ENCODE measurements at places on chromosomes 11 and 22.

GRCh38 chr22:45548247-45548840, 45.7 kb downstream of the FBLN1 start:
- ATAC-seq: no peak

DNA sequence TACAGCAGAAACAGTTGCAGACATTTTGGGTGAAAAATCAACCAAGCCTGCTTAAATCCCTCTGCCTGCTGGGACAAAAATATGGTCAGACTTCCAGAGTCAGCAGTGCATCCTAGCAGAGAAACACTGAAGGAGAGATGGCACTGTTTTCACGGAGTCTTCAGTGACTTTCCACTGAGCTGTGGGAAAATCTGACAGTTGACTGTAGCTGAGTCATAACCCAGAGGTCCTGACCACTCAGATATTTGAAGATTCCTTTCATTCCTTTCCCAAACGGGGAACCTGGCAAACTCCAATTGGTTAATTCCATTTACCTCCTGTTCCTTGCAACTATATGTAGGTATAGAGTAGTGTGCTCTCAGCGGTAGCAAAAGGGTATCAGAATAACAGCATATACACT, 20.9 kb upstream of the UPB1 start:
- ATAC-seq: no peak

DNA sequence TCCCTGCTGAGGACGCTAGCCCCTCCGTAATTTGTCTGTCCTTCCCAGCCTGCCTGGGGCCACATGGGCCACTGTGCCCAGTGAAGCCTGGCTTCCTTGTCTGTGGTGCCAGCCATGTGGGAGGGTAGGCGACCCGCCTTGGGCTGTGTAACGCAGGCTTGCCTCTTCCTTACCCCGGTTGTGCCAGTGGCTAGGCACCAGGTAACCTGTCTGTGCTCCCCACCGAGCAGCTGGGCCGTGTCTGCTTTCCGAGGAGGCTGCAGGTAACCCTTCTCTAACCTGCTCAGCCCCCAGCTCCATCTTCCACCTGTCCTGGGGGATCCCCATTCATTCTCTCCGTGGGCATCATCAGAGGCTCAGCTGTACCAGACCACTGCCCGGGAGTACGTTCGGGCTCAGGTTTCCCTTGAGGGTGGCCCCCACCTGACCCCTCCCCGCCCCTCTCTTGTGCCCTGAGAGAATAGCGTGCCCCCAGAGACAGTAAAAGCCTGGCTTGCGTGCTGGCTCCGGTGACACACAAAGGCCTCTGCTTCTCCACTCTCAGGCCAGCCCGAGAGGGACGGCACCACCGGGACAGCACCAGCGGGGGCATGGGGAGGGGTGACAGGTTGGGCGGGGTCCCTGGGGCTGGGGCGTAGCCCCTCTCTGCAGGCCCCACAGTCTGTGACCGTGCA, 79.1 kb downstream of the CDKN1C start:
- ATAC-seq: no peak

DNA sequence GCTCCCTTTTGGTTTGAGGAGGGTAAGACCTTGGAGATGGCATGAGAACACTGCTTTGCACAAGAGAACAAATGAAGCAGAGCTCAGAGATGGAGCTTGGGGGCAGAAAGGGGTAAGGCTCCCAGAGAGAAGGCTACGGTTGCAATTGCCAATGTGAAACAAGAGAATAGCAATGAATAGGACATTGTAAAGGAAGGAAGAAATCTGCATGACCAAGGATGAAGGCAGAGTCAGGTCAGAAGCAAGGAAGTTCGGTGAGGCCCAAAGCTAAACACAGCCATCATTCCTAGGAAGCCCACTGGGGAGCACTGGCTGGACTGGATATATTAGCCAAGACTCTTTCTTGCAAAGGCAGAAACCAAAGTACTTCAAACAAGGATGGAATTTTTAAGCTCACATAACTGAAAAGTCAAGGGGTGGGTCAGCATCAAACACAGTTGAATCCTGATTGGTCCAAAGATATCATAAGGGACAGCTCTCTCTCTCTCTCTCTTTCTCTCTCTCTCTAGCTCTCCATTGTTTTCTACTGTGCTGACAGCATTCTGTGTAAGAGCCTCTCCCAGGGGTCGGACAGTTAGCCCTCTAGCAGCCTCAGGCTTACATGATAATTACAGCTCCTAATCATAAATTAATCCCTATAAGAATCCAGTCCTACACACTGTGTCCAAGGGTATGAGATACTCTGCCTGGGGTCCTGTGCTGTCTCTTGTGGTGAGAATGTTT, 484.3 kb downstream of the SOX6 start:
- ATAC-seq: no peak

- peak; percentile 3 for ATAC-seq
Observed at GRCh38 chr11:9459667-9460321, 1.0 kb upstream of the ZNF143 start.

DNA sequence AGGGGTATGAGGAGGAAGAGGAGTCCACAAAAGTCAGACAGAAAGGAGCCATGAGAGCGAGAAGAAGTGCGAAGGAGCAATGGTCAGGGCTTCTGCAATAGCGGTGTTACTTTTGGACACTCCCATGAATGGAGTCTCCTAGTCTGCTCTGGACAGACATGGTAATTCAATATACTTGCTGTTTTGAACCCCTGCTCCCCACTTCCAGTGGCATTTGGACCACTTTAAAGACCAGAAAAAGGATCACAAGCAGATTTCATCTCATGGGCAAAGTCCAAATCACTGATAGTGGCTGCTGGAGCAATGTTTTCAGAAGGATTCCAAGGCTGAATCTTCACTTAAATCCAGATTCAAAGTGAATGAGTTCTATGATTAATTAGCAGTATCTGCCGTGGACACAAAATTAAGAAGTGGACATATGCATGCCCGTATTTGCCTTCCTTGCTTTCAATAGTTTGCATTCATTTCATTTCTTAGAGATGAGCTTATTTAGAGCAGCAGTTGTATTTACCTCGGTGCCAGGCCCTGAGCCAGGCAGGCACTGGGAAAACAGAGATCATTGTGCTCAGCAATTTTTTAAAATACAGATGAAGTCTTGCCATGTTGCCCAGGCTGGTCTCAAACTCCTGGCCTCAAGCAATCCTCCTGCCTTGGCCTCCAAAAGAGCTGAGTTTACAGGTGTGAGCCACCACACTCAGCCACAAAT, 72.0 kb downstream of the SLC1A2 start:
- no peak for ATAC-seq

DNA sequence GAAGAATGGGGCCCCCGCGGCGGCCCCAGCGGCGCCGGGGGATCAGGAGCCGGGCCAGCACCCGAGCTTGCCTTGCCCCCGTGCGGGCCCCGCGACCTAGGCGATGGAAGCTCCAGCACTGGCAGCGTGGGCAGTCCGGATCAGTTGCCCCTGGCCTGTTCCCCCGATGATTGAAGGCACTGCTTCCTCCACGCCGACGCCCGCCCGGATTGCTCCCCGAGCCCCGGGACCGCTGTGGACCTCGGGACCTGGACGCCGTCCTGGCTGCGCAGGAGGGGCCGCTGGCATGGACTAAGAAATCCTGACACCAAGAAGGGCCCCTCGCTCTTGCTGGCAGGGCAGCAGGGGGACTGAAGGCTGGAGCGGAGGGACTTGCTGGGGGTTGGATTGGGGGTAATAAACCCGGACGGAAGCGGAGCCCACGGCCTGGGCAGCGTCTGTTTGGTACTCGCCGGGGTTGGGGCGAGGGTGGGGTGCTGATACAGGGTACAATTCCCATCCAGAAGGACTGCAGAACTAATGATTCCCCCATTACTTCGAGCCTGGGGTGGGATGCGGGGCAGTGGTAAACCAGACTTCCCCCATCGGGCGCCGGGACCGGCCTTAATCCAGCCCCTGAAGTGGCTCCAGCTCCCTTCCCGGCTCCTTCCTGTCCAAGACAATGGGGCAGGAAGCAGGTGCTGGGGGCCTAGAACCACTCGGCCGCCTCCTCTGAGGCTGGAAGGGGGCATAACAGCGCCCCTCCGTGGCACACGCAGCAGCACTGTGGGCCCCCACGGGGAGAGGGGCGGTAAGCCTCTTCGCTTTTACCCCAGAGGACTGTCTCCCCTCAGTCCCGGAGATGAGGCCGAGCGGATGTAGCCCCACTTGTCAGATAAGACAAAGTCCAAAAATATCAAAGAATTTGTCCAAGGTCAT, 1.0 kb downstream of the CCDC85B start:
- ATAC-seq: no peak

DNA sequence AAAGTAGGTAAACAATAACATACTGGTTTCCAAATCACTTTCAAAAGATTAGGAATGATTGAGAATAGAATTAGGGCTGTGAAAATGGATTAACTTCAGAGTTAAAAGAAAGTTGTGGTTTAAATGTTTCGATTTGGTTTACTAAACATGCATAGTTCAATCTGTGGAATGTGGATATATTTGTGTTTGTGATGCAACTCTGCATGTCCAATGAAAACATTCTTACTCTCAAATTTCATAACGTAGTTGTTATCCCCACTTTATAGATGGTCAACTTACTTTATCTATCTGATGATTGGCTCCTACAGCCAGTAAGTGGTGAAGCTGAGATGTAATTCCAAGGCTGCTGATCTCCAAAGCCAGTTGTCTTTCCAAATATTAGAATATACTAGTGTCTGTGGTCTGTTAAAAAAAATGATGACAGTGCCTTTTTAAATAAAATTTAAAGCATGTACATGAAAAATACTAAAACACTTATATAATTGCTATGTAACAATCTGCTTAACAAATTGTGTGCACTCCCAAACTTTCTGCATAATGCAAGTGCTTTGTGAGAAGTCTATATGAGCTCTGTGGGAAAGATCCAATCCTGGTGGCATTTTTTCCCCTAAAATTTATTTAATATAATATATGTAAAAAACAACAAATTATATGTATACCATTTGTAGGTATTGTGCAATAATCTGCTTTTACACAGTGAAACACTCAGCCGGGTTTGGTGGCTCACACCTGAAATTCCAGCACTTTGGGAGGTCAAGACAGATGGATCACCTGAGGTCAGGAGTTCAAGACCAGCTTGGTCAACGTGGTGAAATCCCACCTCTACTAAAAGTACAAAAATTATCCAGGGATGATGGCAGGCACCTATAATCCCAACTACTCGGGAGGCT, 9.7 kb upstream of the SIK3 start:
- no peak for ATAC-seq

GRCh38 chr11:131307506-131307905, 62.9 kb upstream of the NTM start:
- ATAC-seq: no peak

DNA sequence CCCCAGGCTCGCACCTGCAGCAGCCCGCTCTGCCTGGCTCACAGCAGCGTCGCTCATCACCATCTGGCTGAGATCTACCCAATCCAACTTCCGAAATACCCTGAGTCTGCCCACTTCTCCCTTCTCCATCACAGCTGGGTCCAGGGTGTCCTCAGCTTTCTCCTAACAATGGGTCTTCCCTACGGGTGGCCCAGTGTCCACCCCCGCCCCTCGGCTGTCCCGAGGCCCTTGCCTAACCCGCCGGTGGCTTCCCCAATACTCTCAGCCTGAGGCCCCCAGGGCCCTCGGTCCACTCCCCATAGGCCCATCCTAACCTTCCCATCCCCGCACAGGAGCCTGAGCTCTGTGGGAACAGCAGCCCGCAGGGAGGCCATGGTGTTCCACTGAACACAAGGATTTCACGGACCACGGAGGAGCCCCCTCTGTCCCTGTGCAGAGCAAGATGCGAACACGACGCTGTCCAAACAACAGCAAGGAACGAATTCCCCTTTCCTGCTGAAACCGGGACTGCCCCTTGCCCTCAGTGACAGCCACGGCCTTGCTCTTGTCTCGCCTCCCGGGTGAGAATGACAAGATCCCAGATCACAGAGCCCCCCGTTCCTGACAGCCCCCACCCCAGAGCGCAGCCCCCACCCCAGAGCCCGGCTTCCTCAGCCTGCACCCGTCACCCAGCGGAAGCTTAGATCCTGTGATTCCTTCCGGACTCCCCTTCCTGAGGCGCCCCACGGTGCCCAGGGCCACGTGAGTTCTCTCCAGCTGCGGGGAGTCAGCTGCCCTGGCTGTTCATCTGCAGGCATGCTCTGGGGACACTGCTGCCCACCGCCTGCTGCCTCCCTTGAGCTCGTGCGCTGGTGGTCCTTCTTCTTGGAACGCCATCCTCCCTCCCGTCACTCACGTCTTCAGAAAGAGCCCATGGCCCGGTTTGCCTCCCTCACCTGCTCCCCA, 48.8 kb upstream of the CARS1 start:
- ATAC-seq: no peak

- no peak for ATAC-seq
Observed at GRCh38 chr11:128180441-128181087, 406.8 kb downstream of the ETS1 start.

GRCh38 chr11:120798854-120799253, 225.0 kb upstream of the TBCEL start:
- no peak for ATAC-seq

DNA sequence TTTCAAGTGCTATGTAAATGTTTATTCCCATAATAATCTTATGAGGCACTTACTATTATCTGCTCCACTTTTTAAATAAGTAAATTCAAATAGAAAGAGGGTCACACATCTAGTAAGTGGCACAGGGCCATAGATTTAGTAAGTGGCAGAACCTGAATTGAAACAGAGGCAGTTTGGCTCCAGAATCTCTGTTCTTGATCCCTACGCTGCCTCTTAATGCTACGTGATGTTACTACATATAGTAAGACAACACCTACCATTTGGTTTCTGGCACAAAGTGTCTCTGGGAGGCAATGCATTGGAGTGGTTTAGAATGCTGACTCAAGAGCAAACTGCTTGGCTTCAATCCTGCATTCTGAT, 1018.3 kb downstream of the DLG2 start:
- ATAC-seq: no peak

GRCh38 chr22:19080853-19081252, 41.4 kb downstream of the DGCR2 start:
- ATAC-seq: no peak

DNA sequence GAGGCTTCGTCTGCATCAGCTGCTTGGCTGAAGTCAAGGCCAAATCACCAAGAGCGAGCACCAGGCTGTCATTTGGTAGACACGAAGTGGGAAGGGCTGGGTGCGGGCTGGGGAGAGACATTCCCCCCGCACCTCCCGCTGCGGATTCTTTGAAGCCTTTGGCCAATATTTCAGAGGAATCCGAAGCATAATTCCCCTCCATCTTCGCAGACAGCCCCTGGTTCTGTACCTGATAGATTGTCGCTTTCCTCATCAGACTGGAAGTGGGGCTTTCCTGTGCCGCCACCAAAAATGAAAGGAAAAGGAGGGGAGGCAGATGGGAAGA, 15.3 kb downstream of the BLID start:
- no peak for ATAC-seq

DNA sequence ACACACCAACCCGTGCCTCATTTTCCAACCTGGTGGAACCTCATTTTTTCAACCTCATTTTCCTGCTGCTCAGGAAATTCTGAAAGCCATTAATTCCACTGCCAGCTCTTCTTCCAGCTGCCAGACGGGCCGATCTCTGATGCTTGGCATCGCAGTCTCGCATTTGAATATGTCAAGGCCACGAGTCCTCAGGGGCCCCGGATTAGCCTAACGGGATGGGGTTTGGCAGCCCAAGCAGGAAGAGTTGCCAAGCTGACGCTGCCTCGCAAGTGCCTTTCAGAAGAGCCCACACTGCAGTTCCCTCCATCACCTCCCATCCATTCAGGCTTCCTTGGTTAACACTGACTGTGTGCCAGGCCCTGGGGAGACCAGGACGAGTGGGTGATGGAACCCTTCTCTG, 8.7 kb downstream of the RASD2 start:
- no peak for ATAC-seq

- ATAC-seq: no peak
Observed at GRCh38 chr11:70788248-70789022, 390.1 kb downstream of the CTTN start.

GRCh38 chr11:1858154-1858553, 5.3 kb downstream of the LSP1 start:
- no peak for ATAC-seq

- ATAC-seq: no peak
Observed at GRCh38 chr11:285021-285893, 3.7 kb upstream of the PGGHG start.

GRCh38 chr11:124898711-124899110, 1.0 kb upstream of the ROBO4 start:
- no peak for ATAC-seq

Measured in activated T-helper 17 cell treated with anti-CD3 and anti-CD28 coated beads, Interleukin-2, amount 50 U/mL, for 72 hours (primary cell).